Right hindlimb (tissue), 1 donor: ENCODE measurements at places on chromosomes 1 and 21.

GRCh38 chr1:205965036-205965884 lies 22.0 kb upstream of the SLC26A9 start:
- no peak for DNase-seq

GRCh38 chr1:77642196-77642595 lies 40.3 kb downstream of the ZZZ3 start:
- DNase-seq, result no peak

- DNase-seq, result no peak
These were observed 20.5 kb upstream of the ZBTB18 start for GRCh38 chr1:244030481-244031040.

- DNase-seq, result no peak
These were observed 439.8 kb downstream of the ADGRL2 start for GRCh38 chr1:82240571-82240970.

DNA sequence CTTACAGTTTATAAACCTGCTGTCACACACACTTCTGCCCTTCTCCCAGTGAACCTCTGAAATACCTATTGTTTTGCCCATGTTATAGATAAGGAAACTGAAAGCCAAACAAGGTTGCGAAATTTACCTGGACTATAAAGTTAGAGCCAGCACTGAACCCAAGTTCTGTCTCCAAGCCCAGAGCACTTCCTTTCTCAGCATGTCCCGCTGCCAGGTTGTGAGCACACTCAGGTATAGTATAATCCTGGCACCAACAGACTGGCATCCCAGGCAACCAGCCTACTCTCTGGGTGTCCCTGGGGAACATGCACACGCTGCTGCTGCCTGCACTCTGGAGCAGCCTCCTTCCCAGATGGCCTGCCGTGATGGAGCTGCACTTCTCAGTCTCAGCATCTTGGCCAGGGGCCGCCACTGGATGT lies 45.1 kb downstream of the PGBD5 start:
- DNase-seq, result no peak

GRCh38 chr1:17440074-17440826 lies 773 bp upstream of the RCC2 start:
- DNase-seq, result no peak

GRCh38 chr21:43467785-43468184 lies 40.9 kb upstream of the SIK1 start:
- no peak for DNase-seq

DNA sequence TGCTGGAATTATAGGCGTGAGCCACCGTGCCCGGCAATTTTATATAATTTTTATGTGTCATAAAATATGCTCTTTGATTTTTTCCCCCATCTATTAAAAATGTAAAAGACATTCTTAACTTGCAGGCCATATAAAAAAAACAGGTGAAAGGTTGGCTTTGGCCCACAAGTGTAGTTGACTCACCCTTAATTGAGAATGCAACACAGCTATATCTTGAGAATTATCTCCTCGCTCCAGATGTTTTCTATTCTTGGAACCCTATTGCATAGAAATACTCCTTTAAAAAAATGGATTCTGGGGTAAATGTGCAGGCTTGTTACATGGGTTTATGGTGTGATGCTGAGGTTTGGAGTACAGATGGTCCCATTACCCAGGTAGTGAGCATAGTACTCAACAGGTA lies 112.0 kb downstream of the ST3GAL3 start:
- no peak for DNase-seq

DNA sequence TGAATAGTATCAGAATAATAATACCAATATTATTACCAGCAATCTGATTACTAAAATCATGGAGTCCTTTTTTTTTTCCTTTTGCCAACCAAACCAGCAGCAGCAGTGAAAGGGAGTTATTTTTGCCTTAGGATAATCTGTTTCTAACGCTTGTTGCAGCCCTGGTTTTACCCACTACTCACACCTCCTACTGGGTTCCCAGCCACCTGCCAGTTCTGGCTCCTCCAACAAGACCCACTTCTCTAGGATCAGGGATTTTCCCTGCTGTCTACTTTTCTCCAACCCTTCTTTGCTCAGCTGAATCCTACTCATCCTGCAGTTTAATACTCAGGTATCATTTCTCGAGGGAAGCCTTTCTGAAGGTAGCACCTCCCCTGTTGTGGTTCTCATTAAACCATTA lies 96.8 kb upstream of the BCAR3 start:
- DNase-seq, result no peak

- DNase-seq, result no peak
These were observed 20.3 kb upstream of the MPZL1 start for GRCh38 chr1:167701510-167701909.

DNA sequence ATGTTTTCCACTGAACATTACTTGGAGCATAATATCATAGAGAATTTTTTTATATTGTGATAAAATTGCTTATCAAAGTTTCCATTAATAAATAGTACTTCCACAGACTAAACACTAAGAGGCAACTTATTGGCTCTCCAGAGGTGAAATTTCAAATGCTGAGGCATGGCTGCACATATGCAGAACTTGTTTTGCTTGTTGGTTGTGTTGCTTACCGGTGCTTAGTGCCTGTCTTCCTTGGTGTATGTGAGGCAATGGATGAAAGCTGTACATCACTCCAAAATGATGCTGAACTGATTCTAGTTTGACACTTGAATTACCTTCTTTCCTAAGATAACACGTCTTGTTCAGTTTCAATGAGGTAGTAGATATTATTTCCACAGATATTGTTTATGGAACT lies 29.8 kb upstream of the GPR52 start:
- DNase-seq, result no peak

DNA sequence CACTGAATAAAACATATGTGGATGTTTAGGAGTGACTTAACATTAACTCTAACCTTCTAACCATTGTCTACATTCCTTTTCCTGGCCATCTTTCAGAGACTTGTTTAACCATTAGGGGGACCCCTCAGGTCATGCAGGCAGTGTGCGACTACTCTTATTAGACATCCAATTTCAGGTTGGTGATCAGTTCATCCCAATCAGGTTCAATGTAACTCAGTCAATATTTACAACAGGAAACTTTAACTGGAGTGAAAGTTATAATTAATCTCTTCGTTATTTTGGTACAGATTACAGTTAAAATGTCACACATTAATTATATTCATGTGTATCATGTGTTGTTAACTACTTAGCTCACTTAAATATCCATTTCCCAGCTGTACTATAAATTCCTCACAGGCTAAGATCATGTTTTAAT lies 68.8 kb upstream of the RGS1 start:
- no peak for DNase-seq

GRCh38 chr1:35470977-35471613 lies 86.1 kb downstream of the KIAA0319L start:
- DNase-seq, result no peak

DNA sequence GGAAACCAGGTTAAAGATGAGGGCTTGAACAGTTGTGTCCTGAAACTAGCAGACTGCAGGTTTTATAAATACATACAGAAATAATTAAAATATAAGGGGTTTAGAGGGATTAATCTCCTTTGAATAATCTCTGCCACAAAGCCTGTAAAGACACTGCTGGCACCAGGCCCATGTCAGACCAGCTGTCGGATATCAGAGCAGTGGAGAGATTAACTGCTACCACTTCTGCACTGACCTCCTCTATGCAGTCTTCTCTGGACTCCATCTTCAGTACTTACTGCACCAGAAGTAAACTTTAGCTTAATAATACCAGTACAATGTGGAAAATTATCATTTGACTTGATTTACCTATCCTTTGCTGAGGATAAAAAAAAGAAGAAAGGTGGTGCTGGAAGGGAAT lies 128.6 kb downstream of the LHX4 start:
- peak; percentile 61 for DNase-seq

DNA sequence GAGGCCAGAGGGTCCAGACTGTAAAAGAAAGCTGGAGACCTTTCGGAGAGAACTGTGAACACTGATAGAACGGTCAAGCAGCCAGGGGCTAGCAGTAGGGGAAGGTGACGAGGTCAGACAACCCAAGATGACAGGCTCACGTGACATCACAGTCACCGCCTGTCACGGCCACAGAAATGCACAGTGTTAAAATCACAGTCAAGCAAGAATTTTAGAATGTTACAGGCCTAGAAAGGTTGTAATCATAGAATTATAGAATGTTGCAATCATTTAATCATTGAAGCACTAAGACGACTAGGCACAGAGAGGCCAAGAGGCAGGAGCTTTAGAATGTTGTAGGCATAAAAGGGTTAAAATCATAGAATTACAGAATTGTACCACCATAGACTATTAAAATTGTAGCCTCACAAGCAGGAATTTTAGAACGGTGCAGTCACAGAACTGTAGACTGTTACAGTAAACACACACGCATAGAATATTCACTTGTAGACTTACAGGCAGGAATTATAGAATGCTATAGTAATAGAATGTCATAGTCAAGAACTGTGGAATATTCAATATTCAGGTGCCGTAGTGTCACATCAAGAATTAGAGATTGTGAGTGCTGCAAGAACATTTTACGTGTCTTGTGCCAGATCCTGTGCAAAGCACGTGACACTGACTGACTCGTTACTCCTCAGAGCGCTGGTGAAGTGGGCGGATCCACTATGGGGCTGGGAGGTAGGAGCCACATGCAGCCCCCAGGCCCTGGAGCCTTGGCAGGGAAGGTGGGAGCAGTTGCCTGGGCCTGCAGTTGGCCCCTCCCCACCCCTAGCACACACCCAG lies 118.1 kb downstream of the EPHB2 start:
- DNase-seq, result peak; percentile 57

GRCh38 chr1:109819906-109820305 lies 56.2 kb upstream of the EPS8L3 start:
- DNase-seq, result no peak

DNA sequence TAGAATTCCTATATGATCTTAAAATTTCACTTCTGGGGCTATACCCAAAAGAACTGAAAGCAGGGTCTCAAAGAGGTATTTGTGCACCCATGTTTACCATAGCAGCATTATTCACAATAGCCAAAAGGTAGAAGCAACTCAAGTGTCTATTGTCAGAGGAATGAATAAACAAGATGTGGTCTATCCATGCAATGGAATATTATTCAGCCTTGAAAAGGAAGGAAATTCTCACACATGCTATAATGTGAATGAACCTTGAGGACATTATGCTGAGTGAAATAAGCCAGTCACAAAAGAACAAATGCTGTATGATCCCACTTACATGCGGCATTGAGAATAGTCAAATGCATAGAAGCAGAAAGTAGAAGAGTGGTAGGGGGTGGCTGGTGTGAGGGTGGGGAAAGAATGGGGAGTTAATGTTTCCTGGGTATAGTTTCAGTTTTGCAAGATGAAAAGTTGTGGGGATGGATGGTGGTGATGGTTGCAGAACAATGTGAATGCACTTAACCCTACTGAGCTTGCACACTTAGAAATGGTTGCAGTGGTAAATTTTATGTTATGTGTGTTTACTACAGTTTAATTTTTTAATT lies 122.4 kb downstream of the TOMM20 start:
- DNase-seq, result no peak

GRCh38 chr1:18037651-18038050 lies 69.9 kb upstream of the IGSF21 start:
- DNase-seq, result no peak

- DNase-seq, result no peak
These were observed 623.0 kb downstream of the NPHP4 start for GRCh38 chr1:5369223-5369622.

GRCh38 chr1:57088653-57089052 lies 122.8 kb upstream of the C8B start:
- DNase-seq, result no peak

DNA sequence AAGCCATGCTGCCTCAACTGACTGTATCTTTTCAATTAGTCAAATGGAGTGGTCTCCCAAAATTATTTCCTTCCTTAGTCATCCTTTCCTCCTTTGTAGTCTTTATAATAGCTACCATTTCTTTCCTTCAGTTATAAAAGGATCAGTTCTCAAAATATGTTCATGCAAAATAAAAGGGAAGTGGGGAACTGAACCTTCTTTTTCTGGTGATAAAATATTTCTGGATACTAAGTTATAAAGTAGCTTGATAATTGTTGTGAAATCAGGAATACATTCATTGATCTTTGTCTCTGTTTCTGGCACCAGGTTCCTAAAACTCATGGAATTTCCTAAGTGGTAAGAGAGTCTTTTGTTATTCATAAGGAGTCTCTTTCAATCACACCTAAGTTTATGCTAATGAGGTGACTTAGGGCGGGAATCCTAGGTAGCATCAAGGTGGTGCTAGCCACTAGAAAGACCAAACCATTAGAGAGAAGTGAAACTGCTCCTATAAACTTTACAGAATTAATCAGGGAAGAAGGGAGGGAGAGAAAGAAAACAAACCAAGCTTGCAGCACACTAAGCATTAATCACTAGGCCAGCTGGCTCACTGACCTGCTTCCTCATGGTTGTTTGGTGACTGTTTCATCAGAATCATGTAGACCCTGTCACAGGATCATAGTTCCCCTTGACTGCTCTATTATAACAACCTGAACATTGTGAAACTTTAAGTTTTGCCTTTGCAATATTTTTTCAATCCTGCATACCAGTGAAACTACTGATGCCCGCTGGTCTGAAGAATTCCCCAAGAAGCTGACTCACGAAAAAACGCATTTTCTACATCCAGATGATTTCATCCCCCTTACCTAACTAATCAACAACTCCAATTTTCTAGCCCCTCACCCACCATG lies 161.6 kb upstream of the PTBP2 start:
- DNase-seq, result no peak

GRCh38 chr1:185162491-185162890 lies 5.5 kb downstream of the SWT1 start:
- no peak for DNase-seq

GRCh38 chr1:99407018-99407417 lies 142.7 kb downstream of the PLPPR4 start:
- DNase-seq, result no peak

- DNase-seq, result peak; percentile 42
These were observed 135.7 kb upstream of the ZNF648 start for GRCh38 chr1:182196897-182197870.

- DNase-seq, result no peak
These were observed 42.5 kb downstream of the WDR4 start for GRCh38 chr21:42836767-42837301.

- peak; percentile 51 for DNase-seq
These were observed 8.4 kb downstream of the LRRC3 start for GRCh38 chr21:44463724-44464123.

DNA sequence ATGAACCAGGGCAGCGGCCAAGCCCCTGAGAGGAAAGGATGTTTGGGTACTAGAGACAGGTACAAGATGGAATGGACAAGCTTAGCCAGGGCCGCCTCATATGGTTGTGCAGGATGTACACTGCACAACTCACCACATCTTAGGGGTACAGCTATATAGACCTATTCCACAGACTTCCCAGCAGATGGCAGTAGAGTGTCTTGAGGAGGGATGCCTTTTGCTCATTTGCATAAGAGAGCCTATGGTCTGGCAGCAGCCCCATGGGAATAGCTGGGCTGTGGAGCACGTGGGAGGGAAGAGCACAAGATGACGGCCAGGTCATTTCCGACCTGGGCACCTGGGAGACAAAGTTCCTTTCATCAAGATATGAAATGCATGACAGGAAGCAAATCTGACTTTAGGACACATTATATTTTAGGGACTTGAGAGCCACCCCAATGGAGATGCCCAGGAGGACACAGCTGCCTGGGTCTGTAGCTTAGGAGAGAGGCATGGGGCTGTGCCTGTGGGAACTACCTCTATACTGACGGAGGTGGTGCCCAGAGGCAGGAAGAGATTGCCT lies 215.5 kb downstream of the KCNJ6 start:
- DNase-seq, result no peak

- DNase-seq, result no peak
These were observed 12.4 kb downstream of the RIPK4 start for GRCh38 chr21:41754479-41754891.
